ENCODE measurements at places on chromosomes 13 and 19.

GRCh38 chr19:35088131-35088913 lies 27.3 kb upstream of the FXYD3 start:
- no peak for DNase-seq

DNA sequence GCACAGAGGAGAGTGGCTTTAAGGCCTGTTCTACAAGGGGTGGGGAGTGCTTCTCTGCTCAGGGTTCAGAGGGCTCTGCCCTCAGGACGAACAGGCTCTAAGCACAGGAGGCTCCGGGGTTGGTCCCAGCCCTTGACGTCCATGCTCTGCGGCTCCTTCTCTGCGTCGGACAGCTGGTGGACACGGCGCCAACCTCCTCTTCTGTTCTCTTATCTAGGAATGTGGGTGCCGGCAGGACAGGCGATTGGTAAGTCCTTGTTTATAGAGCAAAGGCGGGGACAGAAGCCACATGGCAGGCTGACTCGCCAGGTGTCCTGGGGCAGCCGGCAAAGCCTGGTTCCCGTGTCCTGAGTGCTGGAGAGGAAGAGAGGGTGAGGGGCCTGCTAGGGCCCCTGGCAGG lies 8.4 kb upstream of the RPS15 start:
- no peak for DNase-seq

- no peak for DNase-seq
Measured at GRCh38 chr13:74920920-74921319, 561.0 kb downstream of the TBC1D4 start.

DNA sequence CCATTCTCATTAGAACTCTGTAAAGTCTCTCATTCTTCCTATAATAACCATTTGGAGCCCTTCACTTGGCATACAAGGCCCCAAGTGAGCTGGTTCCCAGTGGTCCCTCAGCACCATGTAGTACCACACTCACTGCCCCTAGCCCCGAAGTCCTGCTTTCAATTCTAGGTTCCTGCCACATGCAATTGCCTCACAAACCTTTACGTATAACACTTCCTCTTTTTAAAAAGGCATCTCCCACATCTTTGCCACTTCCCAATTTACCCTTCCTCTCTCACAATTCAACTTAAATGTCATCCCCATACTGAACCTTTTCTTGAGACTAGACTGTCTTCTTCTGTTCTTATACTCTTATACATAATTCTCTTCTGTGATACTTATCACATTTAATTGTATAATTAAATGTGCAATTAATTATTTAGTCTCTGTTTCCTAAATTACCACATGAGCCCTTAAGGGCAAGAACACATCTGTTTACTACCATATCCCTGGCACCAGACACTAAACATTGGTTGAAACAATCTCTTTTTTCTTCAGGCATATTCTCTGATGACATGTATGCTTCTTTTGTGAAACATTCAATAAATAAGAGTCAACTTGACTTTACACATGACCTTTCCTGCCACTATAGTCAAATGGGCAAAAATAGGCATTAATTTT lies 304.0 kb downstream of the SPRY2 start:
- no peak for DNase-seq

DNA sequence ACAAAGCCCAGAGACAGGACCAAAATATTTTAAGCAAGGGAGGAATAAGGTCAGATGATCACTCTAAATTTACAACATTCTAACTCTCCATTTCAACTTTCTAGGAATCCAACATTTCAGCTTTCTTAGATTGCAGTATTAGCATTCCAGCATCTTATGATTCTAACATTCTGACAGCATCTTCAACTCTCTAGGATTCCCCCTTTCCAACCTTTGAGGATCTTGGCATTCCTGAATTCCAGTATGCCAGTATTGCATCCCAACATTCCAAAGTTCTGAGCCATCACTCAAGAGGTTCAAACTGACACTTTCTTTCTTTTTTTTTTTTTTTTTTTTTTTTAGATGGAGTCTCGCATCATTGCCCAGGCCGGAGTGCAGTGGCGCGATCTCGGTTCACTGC lies 13.8 kb downstream of the TGFB1 start:
- DNase-seq = no peak

GRCh38 chr13:25906191-25906661 lies 145.6 kb downstream of the SHISA2 start:
- DNase-seq = no peak

DNA sequence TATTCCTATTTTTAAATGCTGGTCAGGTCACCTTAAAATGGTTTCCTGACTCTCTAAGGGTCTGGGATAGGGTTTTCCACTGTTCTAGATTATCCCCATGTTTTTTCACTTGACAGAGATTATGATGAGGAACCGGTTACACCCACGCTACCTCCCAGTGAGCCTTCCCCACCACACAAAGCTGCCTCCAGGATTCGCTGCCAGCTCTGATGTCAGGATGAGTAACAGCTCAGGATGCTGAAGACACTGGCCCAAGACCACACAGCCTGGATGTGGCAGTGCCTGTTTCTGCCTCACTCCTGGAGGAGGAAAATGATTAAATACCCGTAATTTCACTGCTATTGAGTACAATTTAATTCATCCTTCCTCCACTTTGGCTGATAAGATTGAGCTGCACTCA lies 22.9 kb downstream of the ZNF114 start:
- no peak for DNase-seq

- no peak for DNase-seq
Measured at GRCh38 chr13:106403280-106403679, 132.2 kb downstream of the EFNB2 start.

- no peak for DNase-seq
Measured at GRCh38 chr13:29721766-29722165, 126.3 kb upstream of the SLC7A1 start.
